ENCODE measurements at places on chromosomes 1 and 21. TPM values are rescaled to one million over a fixed set of nuclear protein-coding genes. Genes with fewer than 3 reads are reported as not detected.

DNA sequence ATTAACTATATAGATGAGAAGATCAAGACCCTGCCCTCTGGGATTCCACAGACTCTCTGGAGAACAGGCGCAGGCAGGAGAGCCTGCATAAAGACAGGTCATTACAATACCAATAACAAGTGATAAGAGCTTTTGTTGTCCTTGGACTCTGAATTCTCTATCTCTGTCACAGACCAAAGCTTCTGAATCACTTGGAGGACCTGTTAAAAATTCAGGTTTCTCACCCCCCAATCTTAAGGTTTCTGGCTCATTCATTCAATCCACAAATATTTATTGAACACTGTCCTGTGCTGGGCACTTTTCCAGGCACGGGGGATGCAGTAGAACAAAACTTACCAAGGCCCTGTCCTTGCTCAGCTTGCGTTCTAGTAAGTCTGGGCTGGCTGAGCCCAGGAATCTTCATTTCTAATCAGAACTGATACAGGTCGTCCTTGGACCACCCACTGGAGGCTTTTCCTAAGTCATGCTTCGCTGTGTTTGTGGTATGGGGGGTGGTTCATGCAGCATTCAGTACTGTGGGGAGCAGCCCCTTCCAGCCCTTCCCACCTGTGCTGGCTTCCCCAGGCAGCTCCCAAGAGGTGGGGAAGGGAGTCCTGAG, 1.4 kb downstream of the EFNA4 start:
- peaks cover 5% of the 10 kb centered on the region for H3K36me3 ChIP-seq
- peak overlapping the region; percentile 74 for H3K4me3 ChIP-seq
- no peak overlapping the region for H3K27ac ChIP-seq
- peaks cover 23% of the 10 kb centered on the region for H3K4me1 ChIP-seq

DNA sequence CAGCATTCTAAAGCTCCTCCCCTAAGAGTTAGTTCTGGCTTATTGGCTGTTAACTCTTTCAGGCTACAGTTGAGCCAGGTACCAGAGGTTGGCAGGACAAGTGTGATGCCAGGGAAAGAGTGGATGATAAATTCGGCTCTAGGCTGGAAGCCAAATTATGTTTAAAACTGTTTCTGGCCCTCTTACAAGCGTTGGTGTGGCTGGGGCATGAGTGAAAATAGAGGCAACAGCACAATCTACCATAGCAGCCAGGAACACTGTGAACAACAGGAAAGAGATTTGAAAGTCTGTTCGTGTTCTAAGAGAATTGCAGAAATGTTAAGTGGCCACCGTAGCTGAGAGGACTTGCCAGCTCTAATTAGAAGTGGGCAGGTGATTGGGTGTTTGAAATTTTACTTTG, 84.2 kb downstream of the CDC7 start:
- peaks cover 1% of the 10 kb centered on the region for H3K4me1 ChIP-seq
- no peak for DNase-seq
- H3K36me3 ChIP-seq, result no peaks in the 10 kb centered on the region
- H3K4me3 ChIP-seq, result no peak overlapping the region

DNA sequence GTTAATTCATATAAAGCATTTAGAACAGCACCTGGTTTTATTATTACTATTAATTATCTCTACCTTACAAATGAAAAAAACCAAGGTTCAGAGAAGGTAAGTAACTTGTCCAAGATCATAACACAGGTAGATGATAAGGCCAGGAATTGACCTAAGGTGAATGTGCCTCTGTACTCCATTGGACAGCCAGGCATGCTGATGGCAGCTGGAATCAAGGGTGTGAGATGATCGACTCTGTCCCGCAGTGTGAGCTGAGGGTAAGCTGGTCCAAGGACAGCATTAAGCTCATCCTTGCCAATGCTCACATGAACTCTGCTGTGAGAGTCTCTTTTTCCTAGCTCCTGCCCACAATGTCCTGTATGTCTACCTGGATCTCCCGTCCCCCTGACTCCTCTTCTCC, 58.4 kb downstream of the DMAP1 start:
- H3K4me3 ChIP-seq, result no peak overlapping the region
- peaks cover 1% of the 10 kb centered on the region for H3K36me3 ChIP-seq
- no peaks in the 10 kb centered on the region for H3K27me3 ChIP-seq
- no peak overlapping the region for H3K27ac ChIP-seq
- DNase-seq, result no peak

- no peaks in the 10 kb centered on the region for H3K36me3 ChIP-seq
- H3K4me3 ChIP-seq, result no peak overlapping the region
- H3K27me3 ChIP-seq, result no peaks in the 10 kb centered on the region
Observed at GRCh38 chr1:80054129-80054528, 1047.6 kb upstream of the ADGRL4 start.

DNA sequence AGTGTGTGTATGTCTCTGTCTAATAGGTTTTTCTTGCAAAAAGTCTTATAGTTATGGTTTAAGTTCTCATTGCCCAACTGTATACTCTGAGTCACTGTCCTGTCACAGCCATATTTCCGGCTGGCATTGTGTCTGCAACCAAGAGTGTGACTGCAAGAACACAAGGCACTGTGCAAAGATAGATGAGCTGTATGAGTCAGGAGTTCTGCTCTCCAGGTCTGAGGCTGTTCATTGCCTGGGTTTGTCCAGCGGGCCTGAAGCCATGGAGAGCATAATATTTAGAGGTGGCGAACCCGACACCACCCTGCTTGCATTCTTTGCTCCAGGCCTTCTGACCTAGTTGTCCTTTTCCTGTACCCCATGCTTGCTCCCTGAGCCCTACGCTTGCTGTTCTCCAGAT, 50.9 kb upstream of the CNIH3 start:
- no peak for DNase-seq
- no peaks in the 10 kb centered on the region for H3K27me3 ChIP-seq
- H3K27ac ChIP-seq, result no peak overlapping the region
- H3K4me1 ChIP-seq, result no peaks in the 10 kb centered on the region

DNA sequence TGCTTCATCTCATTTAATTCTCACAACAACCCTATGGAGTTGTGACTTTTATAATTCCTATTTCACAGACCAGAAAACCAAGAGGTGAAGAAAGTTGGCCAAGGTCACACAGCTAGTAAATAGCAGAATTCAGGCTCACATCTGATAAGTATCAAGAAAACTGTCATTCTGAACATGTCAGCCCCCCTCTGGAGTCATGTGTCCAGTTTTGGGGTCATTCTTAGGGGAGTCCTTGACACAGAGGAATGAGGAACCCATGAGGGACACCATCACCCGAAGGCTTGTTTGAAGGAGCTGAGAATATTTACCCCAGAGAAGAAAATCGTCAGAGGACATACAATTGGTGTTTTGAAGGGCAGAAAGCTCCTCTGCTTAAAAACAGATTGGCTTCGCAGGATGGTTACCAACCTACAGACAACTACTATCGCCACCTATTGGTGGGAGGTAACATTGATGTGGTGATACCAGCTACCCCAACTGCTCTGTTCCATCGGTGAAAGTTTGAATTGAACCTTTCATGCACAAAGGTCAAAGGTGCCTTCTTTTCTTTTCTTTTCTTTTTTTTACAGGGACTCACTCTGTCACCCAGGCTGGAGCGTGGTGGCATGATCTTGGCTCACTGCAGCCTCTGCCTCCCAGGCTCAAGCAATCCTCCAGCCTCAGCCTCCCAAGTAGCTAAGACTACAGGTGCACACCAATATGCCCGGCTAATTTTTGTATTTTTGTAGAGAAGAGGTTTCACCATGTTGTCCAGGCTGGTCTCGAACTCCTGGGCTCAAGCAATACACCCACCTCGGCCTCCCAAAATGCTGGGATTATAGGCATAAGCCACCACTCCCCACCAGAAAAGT, 31.3 kb downstream of the NCMAP start:
- H3K36me3 ChIP-seq, result no peaks in the 10 kb centered on the region
- H3K4me3 ChIP-seq, result peak overlapping the region; percentile 46
- peak overlapping the region; percentile 81 for H3K27ac ChIP-seq
- DNase-seq, result peak; percentile 40
- peaks cover 11% of the 10 kb centered on the region for H3K4me1 ChIP-seq

The C1orf94 gene
- not detected for total RNA-seq

DNA sequence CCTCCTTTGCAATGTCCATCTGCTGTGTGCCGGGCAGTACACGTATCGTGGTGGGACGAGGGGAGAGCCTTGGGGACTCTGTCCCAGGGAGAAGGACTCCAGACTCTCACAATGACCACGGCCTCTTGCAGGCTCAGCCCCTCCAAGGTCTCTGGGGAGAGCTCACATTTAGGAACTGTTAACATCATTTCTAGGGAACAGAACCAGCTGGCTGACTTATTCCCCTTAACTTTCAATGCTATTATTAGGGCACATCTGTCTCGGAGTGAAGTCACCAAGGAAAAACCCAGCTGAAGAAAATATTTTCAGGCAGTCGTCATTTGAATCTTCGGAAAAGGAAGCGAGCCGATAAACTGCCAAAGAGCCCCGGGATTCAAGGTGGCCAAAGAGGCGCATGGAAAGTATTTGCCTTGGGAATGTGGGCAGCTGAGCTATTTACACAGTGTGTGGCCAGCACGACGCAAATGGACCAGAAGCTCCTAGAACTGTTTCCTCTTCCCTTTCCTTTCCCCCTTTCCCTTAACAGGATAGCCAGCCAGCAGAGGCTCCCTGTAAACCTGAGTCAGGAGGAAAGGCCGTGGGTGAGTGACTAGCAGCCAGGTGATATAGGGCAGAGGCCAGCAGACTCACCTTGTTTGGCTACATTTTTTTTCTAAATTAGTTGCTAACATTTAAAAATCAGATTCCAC, 74.5 kb downstream of the ITPKB start:
- H3K4me3 ChIP-seq, result no peak overlapping the region
- H3K27ac ChIP-seq, result peak overlapping the region; percentile 93
- H3K27me3 ChIP-seq, result no peaks in the 10 kb centered on the region
- peaks cover 94% of the 10 kb centered on the region for H3K4me1 ChIP-seq
- no peak for DNase-seq

The CYP2J2 gene
- total RNA-seq, result 3.2 TPM

GRCh38 chr1:174116042-174116441, 43.3 kb upstream of the RABGAP1L start:
- no peak for DNase-seq
- no peaks in the 10 kb centered on the region for H3K36me3 ChIP-seq
- H3K4me3 ChIP-seq, result no peak overlapping the region
- H3K4me1 ChIP-seq, result peaks cover 3% of the 10 kb centered on the region
- H3K27ac ChIP-seq, result no peak overlapping the region

The OPTC gene
- total RNA-seq, result not detected

The ALG14 gene
- total RNA-seq, result 4.8 TPM

GRCh38 chr21:45950740-45951515, 30.6 kb upstream of the COL6A1 start:
- no peak overlapping the region for H3K4me3 ChIP-seq
- peaks cover 23% of the 10 kb centered on the region for H3K27me3 ChIP-seq
- no peaks in the 10 kb centered on the region for H3K36me3 ChIP-seq
- DNase-seq, result no peak
- no peaks in the 10 kb centered on the region for H3K4me1 ChIP-seq

DNA sequence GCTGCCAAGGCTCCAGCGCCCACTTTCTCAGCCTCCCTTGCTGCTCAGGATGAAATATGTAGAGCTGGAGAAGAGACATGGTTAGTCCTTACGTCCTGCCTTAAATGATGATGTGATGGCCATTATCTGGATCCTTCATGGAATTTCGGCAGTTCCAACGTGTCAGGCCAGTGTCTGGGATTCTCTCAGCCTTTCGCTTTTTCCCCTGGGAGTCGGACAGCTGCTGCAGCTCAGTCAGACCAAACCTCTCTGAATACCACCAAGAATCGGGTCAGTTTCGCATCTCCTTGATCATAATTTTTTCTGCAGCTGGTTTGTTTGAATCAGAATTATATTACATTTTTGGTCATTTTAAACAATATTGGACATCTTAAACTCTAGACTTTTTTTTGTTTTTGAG, 22.3 kb upstream of the KLHDC8A start:
- H3K27me3 ChIP-seq, result peaks cover 18% of the 10 kb centered on the region
- no peaks in the 10 kb centered on the region for H3K36me3 ChIP-seq
- no peak for DNase-seq
- H3K27ac ChIP-seq, result no peak overlapping the region

- H3K4me1 ChIP-seq, result no peaks in the 10 kb centered on the region
- no peak for DNase-seq
- peaks cover 21% of the 10 kb centered on the region for H3K27me3 ChIP-seq
- H3K36me3 ChIP-seq, result no peaks in the 10 kb centered on the region
Observed at GRCh38 chr1:85444381-85444780, 20.6 kb downstream of the DDAH1 start.

GRCh38 chr1:154741741-154742495, 128.2 kb downstream of the KCNN3 start:
- peaks cover 48% of the 10 kb centered on the region for H3K4me1 ChIP-seq
- DNase-seq, result no peak
- H3K27me3 ChIP-seq, result peaks cover 10% of the 10 kb centered on the region
- no peak overlapping the region for H3K27ac ChIP-seq
- no peak overlapping the region for H3K4me3 ChIP-seq
- peaks cover 2% of the 10 kb centered on the region for H3K36me3 ChIP-seq

Data from activated naive CD8-positive, alpha-beta T cell treated with anti-CD3 and anti-CD28 coated beads for 36 hours (primary cell).